ENCODE measurements at places on chromosomes 3 and 15.

DNA sequence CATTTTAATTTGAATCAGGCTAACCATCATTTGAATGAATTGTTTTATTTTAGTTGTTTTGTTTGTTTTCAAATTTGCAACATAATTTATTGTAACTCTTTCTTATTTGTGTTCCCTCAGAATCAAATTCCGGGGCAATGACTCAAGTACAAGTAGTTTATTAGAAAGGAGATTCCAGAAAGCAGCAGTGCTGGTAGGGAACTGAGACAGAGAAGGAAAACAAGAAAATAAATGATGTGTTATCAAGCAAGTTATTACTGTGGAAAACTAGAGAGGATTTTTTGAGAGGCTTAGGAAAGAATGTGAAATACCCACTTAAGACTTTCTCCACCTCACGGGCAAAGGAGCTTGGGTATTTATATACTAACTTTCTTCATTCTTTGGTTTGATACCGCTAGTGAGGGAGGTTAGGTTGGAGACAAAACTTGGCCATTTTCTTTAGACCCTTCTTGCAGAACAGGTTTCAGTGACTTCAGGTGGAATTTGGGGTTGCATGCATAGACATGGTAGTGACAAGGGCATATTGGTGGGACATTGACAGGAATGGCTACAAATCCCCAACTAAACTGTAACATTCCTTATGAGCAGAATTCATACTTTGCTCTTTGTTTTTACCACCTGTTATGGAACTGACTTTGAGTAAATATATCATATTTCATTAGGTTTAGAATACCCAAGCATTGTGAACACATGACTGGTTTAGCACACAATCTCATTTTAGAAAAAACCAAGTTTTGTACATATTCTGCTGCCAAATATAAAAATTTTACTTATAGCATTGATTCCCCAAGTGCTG is 254.3 kb downstream of the ZBBX start:
- DNase-seq, result no peak

DNA sequence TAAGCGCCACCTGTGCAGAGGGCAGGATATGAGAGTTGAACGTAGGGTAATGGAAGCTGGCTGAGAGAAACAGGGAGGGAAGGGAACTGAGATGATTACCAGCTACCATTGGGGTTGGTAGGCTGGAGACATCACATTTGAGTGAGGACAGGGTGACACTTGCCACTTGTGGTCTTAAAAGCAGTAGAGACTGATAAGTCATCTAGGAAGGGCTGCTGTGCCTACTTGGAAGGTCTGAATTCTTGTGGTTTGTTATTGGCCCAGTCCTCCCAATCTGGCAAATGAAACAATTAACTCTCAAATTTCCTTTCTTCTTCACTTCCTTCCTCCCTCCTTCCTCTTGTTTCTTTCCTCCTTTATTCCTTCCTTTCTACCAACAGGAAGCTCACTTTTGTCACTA is 46.8 kb downstream of the COL6A5 start:
- no peak for DNase-seq

- no peak for DNase-seq
Measured at GRCh38 chr3:134852893-134853351, 57.9 kb downstream of the EPHB1 start.

DNA sequence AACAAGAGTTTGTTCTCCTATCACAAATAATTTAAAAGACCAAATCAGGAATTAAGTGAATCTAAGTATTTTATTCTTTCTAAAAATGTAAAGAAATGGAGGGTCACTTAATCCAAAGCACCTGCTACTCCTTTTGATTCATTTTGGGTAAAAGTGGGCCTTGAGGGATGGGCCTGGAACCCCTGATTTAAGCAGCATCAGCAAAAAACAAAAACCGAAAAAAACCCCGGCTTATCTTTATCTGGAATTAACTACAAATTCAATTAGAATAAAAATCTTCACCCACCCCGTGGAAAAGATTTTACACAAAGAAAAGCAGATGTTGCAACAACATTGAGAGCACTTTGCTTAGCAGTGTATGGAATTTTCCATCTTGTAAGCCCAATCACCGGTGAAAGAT is 1018.2 kb downstream of the MCTP2 start:
- DNase-seq, result no peak

DNA sequence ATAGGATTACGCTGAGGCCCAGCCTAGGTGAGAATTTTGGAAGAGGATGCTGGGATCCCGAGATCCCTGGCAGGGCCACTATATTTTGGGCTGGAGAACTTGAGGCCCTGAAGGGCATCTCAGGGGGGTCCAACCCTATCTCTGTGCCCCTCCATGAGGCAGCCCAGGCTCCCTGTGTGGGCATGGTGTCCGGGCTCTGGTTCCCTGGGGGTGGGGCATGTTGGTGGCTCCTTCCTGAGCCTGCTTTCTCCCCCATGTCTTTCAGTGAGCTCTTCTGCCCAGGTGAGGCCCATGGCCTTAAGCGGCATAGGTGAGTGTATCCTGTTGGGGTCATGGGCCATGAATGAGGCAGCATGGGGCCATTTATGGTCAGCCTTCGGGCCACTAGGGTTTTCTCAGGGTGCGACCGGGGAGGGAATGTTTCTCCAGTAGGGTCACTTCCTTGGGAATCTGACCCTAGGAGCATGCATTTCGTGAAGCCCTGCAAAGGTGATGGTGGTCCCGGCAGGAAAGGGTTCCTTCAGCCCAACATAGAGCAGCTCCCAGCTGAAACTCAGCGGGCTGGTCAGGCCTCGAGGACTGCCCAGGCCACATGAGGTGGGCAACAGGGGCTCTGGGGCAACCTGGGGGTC is 191.3 kb downstream of the UBE3A start:
- DNase-seq, result no peak

GRCh38 chr3:106014518-106014917 is 145.7 kb upstream of the CBLB start:
- DNase-seq, result no peak

GRCh38 chr15:59570315-59570714 is 41.3 kb upstream of the GCNT3 start:
- DNase-seq, result no peak

- no peak for DNase-seq
Measured at GRCh38 chr3:168782193-168782592, 686.5 kb upstream of the GOLIM4 start.

DNA sequence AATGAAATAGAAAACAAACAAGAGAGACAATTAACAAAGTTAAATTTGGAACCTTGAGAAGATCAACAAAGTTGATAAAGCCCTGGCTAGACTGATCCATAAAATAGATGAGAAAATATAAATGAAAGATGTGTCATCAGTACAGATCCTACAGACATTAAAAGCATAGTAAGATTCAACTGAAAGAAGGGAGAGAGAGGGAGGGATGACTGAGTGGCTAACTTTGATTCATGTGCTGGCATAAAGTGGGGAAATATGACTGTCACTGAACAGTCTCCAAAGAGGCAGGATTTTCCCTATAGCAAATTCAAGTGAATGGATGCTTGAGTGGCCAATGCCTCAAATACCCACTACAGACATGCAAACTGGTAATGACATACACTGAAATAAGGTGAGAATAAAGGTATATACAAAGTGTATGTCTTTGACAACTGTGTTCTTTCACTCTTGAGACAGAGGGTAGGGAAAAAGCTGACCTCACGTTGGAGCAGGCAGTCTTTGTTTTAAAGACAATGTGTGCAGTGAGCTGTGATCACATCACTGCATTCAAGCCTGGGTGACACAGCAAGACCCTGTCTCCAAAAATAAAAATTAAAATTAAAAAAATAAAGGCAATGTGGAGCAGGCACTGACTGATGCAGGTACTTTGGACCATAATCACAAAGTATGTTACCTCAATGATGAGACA is 35.9 kb upstream of the CHD2 start:
- DNase-seq, result no peak

DNA sequence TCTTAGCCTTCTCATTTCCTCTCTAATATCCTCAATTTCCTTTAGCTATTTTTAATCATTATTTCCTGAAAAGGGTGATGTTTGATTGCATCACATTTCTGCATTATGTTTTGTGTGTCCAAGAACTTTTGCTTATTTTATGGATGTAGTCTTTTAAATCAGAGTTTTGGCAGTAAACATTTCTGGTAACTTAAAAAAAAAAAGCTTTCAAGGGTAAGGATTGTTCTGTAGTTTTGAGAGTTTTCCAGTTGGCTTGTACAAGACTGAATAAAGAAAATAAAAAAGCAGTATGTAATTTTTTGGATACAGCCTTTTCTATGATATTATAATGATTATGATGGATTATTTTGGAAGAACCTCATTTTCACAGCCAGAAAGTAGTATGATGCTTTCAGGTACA is 99.4 kb downstream of the DHX36 start:
- no peak for DNase-seq

DNA sequence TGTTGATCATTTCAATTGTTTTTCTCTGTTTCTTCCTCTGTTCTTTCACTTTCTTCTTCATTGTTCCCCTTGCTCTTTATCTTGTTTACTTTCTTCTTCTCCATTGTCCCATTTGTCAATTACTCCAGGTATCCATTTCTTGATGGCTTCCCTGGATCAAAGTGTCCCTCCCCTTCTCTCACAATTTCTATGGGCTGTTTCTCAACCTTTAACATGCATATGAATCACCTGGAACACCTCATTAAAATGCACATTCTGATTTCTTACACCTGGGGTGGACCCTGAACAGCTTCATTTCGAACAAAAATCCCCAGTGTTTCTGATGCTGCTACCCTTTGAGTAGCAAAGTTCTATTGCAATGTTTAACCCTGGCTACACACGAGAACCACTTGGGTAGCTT is 454.8 kb downstream of the EPHA6 start:
- DNase-seq, result no peak

DNA sequence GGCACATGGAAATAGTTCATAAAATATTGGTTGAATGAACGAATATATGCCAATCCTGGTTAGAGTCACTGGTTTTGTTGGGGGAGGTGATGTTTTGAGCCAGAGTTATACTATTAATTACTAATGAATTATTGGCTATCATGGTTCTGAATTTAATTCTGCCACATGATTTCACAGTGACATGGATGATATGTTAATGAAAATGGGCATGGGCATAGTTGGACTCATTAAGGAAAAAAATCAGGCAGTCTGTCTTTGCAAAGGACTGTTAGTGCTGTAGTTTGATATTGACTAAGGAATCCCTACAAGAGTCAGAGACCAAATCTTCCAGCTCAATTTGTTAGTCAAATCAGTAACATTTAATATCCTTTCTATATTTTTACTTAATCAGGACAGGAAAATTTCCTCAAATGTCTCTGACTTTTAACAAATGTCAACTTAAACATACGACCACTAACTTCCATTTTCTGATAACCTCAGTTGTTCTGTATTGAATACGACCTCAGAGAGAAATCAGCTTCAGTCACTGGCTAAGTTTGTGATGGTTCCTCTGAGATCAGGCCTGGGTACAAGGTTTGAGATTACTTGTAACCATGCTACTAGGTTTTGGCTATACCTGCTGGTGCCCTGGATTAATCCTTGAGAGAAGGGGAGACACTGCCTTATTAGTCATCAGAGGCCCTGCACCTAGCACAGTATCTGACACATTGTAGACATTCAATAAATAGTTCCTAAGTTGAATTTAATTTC is 13.3 kb downstream of the NFKBIZ start:
- DNase-seq, result no peak

- DNase-seq, result no peak
Measured at GRCh38 chr3:61535826-61536225, 25.5 kb upstream of the PTPRG start.

DNA sequence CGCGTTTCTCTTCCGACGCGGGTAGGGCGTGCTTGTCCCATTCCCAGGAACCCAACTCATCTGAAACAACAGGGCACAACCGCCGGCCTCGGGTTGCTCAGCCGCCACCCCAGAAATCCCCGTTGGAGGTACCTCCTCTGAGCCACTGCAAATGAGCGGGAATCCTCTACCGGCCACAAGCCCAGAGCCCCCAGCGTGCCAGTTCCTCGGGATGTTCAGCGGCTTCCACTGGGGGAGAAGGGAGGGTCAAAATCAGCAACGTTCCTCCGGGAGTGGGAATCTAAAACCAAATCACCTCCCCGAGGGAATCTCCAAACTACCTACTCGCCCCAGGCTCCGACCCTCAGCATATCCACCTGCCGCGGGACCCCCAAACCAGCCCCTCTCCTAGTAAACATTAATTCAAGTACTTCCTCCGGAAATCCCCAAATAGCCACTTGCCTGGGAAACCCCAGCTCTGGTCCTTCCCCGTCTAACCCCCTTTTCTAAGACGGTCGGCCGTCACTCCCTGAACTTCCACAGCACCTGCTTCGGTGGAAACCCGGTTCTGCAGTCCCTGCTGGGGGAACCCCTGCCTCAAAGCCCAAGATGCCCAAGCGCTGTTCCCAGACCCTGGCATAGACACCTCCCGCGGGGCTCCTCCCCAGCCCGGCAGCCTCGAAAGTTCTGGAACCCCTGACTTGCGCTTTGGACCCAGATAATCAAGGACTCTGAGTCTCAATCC is 887 bp downstream of the OXTR start:
- no peak for DNase-seq

GRCh38 chr3:10196389-10197052 is 31.8 kb downstream of the IRAK2 start:
- DNase-seq, result no peak

- DNase-seq, result peak; percentile 69
Measured at GRCh38 chr3:183698756-183699155, 1.2 kb downstream of the YEATS2 start.

DNA sequence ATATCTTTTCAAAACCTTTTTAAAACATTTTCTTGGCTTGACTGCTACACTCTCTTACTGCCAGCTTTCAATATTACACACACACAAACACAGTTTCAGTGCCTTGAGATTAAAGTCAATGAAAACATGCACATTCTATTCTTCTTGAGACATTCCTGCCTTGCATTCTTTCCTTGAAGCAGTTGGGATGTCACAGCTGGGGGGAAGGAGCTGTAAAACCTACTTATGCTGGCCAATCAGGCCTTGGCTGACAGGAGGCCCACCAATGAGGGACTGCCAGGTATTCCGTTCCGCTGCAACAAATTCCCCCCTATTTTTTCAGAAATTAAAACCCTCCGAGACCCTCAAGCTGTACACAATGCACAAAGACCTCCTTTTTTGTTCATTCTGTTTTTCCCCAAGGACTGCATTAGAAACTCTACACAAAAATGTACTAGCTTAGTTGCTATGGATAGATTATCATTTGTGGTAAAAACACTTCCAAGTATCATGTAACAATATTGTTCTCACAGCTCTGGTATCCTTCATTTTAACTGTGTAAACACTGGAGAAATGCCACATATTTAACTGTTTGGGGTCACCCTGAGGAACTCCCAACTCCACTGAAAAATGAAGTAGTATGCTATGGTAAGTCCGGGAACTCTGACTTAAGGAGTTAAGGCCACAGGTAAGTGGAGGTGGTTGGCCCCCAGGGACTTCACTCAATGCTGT is 18.5 kb downstream of the FSTL1 start:
- no peak for DNase-seq

DNA sequence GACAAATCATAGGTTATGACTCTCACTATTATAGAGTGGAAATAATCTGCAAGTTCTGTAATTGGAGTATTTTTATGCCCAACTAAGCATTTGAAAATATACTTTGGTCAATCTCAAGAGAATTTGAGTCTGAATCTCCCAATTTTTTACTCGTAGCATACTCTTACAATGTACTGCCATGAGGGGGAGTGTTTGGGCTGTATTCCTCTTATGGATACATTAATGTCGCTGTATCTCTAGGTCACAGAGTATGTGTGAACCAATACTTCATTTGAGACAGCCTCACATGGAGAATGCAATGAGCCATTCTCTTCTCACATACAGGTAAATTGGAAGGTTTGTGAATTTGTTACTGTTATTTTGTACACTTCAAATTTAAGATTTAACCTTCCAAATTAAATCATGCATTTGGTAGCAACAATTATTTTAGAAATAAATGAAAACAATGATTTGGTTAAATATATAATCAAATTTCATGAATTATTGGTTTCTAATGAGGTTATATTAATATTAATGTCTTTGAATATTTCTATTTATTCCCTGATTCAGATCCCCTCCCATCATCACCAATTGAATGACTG is 5.5 kb upstream of the CD200 start:
- peak; percentile 66 for DNase-seq

Measured in cerebellar cortex (tissue), 1 donor.